GM12865 (cell line): ENCODE measurements at places on chromosomes 16 and 17.

- no peak for DNase-seq
These were observed 50.6 kb downstream of the PLD6 start for GRCh38 chr17:17155568-17155967.

GRCh38 chr17:66372182-66372581 is 69.8 kb downstream of the PRKCA start:
- DNase-seq = no peak

- DNase-seq = no peak
These were observed 12.7 kb upstream of the NSMCE1 start for GRCh38 chr16:27281243-27281642.

GRCh38 chr17:7222972-7223292 is 3.2 kb downstream of the ACADVL start:
- DNase-seq = no peak

GRCh38 chr16:87369796-87370719 is 13.5 kb downstream of the FBXO31 start:
- DNase-seq = no peak

DNA sequence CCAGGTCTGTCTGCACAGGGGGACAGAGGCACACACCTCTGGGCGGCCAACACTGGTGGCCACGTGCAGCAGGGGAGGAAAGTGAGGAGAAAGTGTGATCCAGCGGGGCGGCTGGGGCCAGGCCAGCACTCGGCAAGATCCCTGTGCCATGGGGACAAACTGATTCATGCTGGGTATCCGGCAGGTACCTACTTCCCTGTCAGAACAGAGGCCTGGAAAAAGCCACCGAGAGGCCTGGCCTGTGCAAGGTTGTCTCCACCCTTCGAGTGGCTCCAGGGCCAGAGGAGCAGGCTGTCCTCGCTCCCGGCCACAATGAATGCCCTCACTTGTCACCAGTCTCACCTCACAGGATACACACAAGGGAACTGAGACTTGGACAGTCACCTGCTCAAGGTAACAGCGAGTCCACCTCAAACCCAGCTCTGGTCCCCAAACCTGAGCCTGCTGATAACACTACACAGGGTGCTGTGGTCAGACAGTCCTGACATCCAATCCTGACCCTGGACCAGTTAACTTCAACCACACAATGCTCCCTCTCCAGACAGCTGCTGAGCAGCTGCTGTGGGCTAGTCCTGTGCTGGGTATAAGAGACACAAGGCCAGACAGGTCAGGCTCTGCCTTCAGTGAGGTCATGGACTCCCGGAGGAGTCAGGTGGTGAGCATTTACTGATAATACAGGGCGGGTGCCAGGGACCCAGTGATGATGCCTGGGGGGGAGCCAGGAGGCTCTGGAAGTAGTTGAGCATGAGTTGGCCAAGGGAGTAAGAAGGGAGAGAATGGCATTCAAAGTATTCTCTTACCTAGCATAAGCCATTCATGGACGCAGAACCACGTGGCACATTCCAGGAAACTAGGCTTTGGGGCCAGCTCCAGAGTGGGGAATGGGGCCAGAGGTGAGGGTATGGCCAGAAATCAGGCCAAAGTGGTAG is 53.0 kb downstream of the VAC14 start:
- no peak for DNase-seq

DNA sequence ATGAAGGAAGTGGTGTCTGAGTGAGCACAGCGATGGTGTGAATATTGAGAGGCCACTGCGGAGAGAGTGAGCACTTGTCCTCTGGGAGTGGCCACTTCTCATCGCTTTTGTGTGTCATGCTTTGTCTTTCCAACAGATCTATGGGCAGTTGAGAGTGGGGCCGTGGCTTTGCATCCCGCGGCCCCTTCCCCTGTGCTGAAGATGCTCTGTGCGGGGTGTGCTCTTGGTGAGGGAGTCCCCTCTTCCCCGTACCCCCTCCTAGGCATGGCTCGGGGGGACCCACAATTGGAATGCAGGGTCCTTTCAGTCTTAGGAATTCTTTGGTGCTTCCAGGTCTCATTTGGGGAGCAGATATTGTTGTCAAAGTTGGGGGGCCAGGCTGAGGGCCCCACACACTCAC is 197.3 kb upstream of the WSCD1 start:
- no peak for DNase-seq
